ENCODE measurements at places on chromosomes 4 and X. TPM values are rescaled to one million over a fixed set of nuclear protein-coding genes. Genes with fewer than 3 reads are reported as not detected.

BCOR gene
- 3.4 TPM for polyA plus RNA-seq

HSFX3 gene
- not detected for polyA plus RNA-seq

FRMD7 gene
- not detected for polyA plus RNA-seq

CTAG1A gene
- not detected for polyA plus RNA-seq

MGARP gene
- polyA plus RNA-seq, result 0.56 TPM

PPBP gene
- polyA plus RNA-seq, result 91.0 TPM

LUZP4 gene
- not detected for polyA plus RNA-seq

NUP62CL gene
- polyA plus RNA-seq, result 4.5 TPM

SRPX2 gene
- not detected for polyA plus RNA-seq
